ENCODE measurements at places on chromosomes 11 and 22.

DNA sequence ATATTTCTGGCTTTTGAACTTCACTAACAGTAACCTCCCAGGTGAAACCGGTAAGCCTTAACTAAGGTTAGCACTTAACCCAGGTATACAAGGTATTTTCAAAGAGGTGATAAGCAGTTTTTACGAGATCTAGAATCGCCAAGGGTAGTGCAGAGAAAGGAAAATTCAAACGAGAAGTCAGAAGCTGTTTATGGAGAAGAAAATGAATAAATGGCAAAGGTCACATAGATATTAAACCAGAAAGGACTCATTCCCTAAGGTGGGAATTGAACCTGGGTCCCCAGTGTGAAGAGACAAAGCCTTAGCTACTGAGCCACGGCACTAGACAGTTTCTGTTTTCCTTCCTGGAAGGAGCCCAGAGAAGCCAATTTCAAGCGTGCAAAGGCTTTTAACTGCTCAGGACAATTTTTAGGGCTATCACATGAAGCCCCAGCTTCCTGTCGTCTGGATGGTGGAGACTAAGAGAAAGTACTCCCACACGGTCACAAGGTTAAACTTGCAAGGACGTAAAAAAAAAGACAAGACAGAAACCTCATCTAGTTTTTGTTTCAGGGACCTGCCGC lies 5.7 kb upstream of the C1QTNF6 start:
- no peak for DNase-seq

- DNase-seq = no peak
These were observed 20.1 kb downstream of the SYT7 start for GRCh38 chr11:61560751-61561150.

- peak; percentile 96 for DNase-seq
These were observed 1.4 kb downstream of the CTTN start for GRCh38 chr11:70399681-70400112.

DNA sequence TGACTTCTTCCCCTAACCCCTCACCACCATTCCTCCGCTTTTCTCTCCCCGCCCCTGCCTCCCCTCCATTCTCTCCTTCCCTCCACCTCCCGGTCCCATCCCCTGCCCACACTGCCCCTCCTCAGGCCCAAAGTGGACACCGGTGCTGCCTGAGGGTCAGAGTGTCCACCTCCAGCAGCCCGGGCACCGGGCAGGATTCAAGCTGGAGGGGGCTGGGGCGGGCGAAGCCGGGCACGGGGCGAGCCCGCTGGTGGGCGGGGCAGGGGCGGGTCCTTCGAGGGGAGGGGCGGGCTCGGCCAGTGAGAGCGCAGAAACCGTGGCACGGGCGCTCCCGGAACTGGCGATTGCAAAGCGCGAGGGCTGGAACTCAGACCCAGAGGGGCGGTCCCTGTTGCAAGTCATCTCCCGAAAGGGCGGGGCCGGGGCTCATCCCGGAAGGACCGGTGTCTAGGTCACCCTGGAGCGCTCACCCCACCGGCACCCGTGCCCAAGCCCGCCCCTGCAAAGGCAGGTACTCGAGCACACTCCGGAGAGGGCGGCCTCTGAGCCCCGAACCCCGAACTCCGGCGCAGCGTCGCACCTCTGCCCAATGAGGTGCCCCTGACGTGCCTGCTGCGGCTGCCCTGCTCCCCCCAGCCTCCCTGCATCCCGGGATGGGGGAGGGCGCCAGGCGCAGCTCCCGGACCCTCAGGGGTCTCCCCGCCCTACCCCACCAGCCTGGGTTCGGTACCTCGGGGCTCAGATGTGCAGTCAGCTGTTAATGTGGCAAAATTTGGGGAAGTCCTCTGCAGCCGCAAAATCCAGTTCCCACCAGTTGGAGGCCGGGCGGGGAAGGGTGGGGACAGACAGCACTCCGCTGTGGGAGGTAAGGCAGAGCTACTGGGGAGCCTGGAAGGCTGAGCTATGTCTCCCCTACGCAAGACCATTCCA lies 16.5 kb upstream of the CDKN1C start:
- DNase-seq = peak; percentile 98

- DNase-seq = peak; percentile 43
These were observed 28.6 kb upstream of the MUC5AC start for GRCh38 chr11:1129143-1129610.

GRCh38 chr11:47351156-47352126 lies 1.1 kb downstream of the MYBPC3 start:
- DNase-seq = no peak

GRCh38 chr22:22914726-22915669 lies 27.4 kb downstream of the IGLL5 start:
- DNase-seq = no peak

DNA sequence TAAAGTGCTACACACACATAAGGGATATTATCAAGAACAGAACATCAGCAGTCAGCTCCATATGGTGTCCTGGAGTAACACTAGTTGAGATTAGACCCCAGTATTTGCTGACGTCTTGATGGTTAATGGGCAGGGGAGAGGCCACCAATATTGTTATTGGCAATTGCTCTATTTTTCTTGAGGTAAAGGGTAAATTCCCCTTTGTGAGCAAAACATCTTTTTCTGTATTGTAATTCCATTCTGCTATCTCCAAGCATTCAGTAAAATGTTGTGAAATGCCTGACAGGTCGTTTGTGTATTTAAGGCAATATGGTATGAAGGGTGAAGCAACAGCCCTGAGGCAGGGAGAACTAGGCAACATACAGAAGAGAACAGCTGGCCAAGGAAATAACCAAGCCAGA lies 21.9 kb downstream of the PC start:
- no peak for DNase-seq

DNA sequence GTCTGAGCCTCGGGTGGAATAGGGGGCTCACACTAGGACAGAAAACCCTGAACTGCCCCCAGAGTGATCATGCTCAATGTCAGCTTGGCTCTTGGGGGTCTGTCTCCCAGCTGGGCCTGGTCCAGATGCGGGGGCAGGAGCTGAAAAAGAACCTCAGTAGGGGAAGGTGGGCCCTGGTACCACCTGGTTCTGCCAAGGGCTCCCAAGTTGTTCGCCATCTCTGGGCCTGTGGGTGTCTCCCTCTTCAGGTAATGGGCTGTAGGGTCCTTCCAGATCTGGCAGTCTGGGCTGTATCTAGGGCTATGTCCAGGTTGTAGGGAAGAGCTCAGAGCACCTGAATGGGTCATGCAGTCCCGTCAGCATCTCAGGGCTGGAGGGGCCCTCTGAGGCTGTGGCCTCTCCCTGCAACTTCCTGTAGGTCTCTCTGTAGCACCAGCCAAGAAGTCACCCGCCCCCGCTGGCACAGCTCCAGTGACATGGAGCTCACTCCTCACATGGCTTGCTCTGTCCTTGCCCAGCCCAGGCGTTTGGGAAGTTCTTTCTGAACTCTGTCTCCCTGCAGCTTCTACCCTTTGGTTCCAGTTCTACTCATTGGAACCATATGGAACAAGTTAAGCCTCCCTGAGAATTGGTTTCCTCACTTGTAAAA lies 33.0 kb upstream of the SOX10 start:
- no peak for DNase-seq

DNA sequence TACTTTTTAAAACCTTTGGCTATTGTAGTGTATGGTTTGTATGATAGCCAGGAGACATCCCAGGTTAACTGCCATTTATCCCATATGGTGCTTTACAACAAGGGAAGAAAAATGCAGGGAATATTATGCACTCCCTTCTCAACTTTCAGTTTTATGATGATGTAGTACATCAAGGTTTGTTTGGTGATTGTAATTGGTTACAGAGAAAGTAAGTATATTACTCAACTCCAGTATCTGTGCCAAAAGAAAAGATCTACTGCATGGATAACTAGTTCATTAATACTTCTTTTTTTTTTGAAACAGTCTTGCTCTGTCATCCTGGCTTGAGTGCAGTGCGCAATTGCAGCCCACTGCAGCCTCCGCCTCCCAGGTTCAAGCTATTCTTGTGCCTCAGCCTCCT lies 65.3 kb downstream of the BCL2L13 start:
- no peak for DNase-seq

GRCh38 chr11:69138265-69138664 lies 17.5 kb upstream of the SMIM38 start:
- DNase-seq = no peak

- no peak for DNase-seq
These were observed 53.8 kb downstream of the ATG16L2 start for GRCh38 chr11:72867970-72868369.

All from islet precursor cell (in vitro differentiated cells).